ENCODE measurements at places on chromosomes 6 and 20.

- DNase-seq = no peak
These were observed 213.0 kb upstream of the DTNBP1 start for GRCh38 chr6:15875797-15876196.

- DNase-seq = no peak
These were observed 838 bp upstream of the NKX2-2 start for GRCh38 chr20:21514553-21515251.

- no peak for DNase-seq
These were observed 898.2 kb upstream of the FLRT3 start for GRCh38 chr20:15235471-15236198.

DNA sequence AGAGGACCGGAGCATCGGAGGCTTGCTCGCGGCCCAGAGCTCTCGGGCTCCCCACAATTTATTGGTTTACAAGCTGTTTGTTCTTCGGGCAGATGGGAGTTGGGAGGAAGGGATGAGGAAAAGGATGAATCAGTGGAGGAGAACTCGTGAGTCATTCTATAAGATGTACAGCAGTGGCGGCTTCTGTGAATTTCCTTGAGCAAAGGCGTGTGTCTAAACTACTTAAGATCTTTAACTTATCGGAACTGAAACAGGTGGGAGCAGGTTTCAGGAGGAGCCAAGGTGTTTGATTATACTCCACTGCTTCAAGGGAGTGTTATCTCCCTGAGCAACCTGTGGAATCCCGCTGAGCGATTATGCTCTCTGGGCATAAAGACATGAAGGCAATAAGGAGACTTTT lies 50.5 kb upstream of the IBTK start:
- no peak for DNase-seq

GRCh38 chr6:46993846-46994245 lies 48.3 kb downstream of the ADGRF1 start:
- no peak for DNase-seq
